Spleen (tissue), 13 donors: ENCODE measurements at places on chromosomes 2 and 18. TPM values are rescaled to one million over a fixed set of nuclear protein-coding genes. Genes with fewer than 3 reads are reported as not detected.

DNA sequence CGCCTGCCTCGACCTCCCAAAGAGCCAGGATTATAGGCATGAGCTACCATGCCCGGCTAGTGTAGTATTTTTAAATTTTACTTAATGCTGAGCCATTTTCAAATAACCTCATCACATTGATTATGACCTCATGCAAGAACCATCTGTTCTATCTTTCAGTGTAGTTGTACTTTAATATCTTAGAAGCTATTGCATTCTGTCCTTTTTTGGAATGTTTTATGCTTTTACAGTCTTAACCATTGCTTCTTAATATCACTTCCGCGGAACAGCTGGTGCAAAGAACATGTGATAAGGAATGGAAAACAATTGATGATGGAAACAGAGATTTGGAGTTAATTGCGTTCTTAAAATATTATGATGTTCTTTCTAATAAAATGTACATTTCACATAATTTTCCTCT lies 2.7 kb downstream of the GEN1 start:
- DNase-seq: no peak

Gene ZNF397
- 15.8 TPM for polyA plus RNA-seq

Gene LTBP1
- 15.2 TPM for polyA plus RNA-seq

Gene NEUROD1
- 0.10 TPM for polyA plus RNA-seq

Gene SLC4A5
- polyA plus RNA-seq: 0.62 TPM
